Left renal cortex interstitium (tissue), 4 donors: ENCODE measurements at places on chromosomes 5 and 9. TPM values are rescaled to one million over a fixed set of nuclear protein-coding genes. Genes with fewer than 3 reads are reported as not detected.

DNA sequence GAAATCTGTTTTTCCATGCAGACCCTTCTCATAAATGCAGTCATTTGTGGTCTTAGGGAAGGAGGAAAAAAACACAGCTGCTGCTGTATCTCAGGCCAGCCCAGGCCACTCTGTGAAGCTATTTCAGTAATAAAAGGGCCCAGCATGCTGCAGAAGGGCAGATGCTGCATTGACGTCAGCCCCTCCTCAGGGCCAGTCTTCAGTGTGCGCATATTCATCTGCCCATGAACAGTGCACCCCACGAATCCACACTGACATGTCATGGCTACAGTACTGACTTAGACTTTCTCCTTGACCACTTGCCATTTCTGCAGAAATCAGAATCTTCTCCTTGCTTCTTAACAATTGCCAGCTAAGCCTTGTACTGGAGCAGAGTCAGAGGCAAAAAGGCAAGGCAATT, 304.7 kb downstream of the GABRG2 start:
- no peak for DNase-seq

GRCh38 chr9:38058452-38059232, 10.4 kb downstream of the SHB start:
- no peak for DNase-seq

GRCh38 chr9:4287886-4288588, 11.8 kb downstream of the GLIS3 start:
- DNase-seq: no peak

DNA sequence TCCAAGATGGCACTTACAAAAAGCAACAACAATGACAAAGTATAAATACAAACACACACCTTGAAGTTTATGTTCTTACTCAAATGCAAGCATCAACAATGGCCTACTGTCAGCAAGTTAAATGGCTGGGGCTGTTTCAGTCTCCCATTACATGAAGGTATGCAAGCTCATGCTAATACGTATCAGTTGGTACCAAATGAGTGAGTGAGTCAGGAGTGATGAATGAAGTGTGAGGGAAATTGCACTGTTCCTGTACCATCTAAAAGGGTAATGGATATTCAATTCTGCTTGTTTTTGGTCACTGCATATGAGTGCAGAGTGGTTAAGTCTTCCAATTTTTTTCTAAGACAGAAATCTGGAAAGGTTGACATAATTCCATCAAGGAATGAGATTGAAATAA, 964.9 kb downstream of the MAT2B start:
- no peak for DNase-seq

DNA sequence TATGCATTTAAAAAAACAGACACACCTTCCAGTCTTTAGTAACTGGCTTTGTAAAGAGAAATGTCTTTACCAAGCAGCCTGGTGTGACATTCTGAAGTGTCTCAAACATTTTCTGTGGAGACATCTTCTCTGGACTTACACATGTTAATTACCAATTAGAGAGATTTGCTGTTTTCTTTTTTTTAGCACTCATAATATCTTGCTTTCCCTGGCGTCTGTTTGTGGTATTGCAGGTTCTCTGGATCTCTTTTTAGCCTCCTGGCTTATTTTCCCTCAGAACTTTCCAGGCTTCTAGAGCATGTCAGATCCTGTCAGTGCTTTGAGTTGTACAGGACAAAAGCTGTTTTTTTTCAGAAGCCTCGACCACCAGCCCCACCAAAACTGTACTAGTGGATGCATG, 92.5 kb downstream of the MSX2 start:
- no peak for DNase-seq

GRCh38 chr9:132630811-132631210, 39.0 kb downstream of the DDX31 start:
- no peak for DNase-seq

GRCh38 chr9:120351106-120351505, 228.9 kb downstream of the CDK5RAP2 start:
- no peak for DNase-seq

GRCh38 chr5:175734016-175734415, 76.1 kb downstream of the HRH2 start:
- DNase-seq: no peak

DNA sequence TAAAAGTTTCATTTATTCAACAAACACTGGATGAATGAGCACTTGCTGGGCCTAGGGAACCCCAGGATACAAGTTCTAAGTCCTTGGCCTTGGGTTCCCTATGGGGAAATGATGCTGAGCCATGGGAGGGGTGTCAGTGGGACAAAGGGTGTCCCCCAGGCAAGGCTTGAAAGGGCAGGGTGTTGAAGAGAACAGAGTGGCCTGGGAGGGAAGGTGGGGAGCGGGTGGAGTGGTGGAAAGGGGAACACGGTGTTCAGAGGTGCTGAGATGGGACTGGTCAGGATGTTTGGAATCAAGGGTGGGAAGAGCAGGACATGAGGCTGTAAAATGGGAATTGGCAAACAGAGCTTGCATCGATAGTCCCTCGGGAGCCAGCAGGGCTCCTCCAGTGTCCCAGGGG, 61.8 kb downstream of the PPARGC1B start:
- DNase-seq: no peak

DNA sequence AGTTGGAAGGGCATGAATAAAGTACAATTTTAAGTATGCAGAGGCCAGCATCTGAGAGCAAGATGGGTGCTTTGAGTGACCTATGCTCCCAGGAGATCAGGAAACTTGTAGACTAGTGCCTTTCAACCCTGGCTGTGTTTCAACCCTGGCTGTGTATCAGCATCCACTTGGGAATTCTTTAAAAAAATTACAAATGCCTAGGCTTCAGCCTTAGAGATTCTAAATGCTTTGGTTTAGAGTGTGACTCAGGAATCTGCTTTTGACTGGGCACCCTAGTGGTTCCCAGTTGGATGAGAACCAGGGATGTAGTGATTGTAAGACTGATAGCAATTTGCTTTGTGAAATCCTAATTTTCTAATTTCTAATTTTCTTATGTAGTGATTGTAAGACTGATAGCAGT, 65.6 kb downstream of the RALGPS1 start:
- DNase-seq: no peak

DNA sequence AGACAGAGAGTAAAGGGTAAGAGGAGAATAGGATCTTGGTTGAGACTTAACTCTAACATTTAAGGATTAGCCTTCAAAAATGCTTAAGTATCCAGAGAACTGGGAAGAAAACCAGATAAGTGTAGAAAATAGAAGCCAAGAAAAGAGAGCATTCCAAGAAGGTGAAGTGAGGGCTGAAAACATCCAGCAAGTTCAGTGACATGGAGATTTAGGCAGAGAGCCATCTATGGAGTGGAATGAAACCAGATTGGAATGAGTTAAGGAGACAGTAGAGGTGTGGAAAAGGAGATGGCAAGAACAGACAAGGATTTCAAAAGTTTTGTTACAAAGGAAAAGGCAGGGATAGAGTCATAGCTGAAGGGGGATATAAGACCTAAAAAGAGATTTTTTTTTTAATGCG, 188.1 kb downstream of the TRPM3 start:
- DNase-seq: no peak

DNA sequence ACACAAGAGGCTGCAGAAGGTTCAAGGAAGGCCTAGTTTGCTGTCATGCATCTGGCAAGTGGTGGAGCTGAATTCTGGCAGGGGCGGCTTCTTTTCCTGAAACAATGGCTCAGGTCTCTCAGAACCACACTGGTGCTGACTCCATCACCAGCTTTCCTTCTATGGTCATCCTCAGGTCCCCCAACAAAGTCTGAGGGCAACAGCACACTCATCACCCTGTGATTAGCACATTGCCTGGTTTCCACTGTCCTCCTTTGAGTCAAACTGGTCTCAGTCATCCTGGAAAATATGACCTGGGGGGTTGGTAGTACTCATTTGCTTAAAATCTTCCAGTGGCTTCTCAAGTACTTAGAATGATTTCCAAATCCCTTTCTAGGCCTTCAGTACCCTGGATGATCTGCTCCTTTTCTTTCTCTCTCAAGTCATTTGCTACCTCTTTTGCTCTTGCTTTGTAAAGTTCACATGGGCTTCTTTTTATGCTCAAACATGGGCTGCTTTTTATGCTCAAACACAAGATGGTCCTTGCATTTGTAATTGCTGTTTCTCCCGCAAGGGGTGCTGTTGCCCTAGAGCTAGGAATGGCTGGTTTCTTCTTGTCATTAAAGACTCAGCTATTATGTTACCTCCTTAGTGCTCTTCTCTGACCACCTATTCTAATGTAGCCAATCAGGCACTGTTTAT, 144.9 kb downstream of the ALDH1A1 start:
- no peak for DNase-seq

DNA sequence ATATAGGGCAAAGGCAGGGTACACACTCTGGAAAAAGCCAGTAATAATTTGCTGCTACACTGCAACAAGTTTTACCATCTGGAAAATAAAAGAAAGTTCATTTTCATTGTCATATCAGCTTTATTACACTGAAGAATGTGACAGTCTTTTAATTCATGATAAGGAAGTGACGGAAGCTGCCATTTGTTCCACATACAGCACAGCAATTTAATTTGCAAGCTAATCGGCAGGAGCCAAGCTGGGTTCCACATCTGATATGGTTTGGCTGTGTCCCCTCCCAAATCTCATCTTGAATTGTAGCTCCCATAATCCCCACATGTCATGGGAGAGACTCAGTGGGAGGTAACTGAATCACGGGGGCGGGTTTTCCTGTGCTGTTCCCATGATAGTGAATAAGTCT, 16.5 kb downstream of the PRELID2 start:
- no peak for DNase-seq

- no peak for DNase-seq
Observed at GRCh38 chr5:124060413-124061067, 548.6 kb downstream of the CSNK1G3 start.

- DNase-seq: no peak
Observed at GRCh38 chr9:89801742-89802670, 197.2 kb downstream of the GADD45G start.

- DNase-seq: no peak
Observed at GRCh38 chr5:113330533-113331208, 104.1 kb downstream of the TSSK1B start.

DNA sequence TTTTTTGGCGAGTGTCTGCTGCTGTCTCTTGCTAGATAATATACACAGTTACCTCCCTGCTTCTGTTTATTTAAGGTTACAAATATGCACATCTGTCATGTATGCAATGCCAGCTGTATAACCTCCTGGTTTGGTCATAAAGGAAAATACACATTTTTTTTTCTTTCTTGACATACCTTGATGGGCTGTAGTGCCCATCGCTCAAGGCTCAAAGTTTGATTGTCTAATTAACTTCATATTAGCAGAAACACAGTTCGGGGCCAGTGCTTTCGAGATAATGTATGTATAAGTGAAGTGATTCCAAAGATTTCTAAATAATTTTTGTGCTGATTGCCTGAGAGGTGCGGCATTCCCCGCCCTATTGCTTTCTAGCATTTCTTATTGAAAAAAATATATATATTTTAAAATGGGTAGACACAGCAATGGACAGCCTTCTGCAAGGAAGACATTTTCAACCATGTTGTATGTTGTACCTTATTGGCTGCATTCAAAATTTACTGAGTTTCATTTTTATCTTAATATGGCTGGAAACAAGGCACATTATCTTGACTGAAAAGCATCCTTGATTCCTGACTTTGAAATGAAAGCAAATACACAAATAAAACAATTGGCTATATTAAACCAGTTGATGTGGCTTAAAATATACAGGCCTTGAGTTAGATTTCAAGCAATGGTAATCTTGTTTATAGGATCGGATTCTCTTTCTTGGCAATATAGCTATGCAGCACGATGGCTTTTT, 206.2 kb downstream of the MEF2C start:
- DNase-seq: no peak

GRCh38 chr5:141155540-141156374, 5.9 kb downstream of the PCDHB6 start:
- no peak for DNase-seq

DNA sequence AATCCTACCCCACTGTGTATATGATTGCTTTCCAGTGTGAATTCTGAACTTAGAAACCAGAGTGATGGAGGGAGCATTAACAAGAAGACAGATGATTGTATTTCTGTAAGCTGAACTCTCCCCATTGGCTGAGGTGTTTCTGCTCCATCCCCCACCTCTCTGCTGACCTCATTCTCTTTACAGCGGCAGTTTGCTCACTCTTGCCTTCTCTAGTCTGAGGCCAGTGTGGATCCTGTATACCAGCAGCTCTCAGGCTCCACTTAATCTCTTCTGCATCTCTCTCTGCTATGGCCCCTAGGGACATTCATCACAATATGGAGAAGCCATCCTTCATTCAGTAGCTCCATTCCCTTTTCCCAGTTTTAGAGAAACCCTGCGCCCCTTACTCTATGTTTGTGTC, 358.8 kb downstream of the MAN2A1 start:
- no peak for DNase-seq

DNA sequence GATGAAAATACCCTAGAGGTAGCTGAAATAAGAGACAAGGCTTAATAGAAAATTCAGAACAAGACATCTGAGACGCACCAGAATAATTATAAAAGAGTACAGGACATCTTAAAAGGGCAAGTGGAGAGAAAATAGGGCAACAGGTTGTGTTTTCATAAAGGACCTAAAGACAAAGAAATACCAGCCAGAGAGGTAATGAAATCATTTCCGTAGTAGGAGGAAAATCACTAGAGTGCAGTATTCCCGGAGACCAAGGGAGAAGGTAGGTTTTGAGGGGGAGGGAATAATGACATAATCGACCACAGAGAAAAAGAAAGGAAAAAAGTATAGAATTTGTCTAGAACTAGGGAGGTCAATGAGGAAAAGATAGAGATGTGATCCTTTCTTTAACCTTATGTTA, 26.2 kb upstream of the CTNNAL1 start:
- no peak for DNase-seq

DNA sequence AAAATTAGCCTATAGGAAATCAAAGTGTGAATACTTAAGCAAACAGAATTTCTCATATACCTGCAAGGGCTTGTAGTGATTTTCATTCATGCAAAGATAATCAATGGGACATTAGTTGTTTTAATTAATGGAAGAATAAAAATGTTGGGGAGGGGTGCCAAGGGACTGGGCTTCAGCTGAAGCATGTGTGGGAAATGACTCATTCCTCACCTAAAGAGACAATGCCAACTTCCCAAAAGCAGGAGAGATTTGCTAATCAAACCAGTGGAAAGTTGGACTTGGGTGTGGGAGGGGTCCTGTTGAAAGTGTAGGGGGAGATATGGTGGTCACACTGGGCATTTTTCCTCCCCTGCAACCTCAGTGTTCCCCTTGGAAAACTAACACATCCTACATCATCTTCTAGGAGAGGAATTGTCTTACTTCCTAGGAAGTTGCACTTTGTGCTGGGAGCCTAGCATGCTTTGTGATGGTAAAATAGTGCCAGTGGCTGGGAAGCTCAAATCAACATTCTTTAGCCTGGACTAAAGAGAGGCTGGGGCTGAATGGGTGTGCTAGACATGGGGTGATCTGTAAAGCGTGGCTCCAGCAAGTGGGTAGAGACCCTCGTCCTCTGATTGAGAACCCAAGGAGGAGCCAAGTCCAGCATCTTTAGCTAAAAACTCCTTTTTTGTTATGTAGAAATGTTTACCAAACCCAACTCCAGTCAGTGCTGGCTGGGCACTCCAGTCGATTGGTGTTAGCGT, 6.4 kb upstream of the LHX2 start:
- DNase-seq: no peak

Gene NUDT12
- 33.7 TPM for polyA plus RNA-seq

Gene FCN2
- 0.95 TPM for polyA plus RNA-seq

Gene RORB
- polyA plus RNA-seq: 0.14 TPM

Gene MZB1
- polyA plus RNA-seq: 1.3 TPM

Gene SLC36A3
- polyA plus RNA-seq: not detected

Gene ORM2
- polyA plus RNA-seq: 0.73 TPM
